NCI-H1092 treated with DMSO at 0.1 percent for 48 hours (cell line): ENCODE measurements at places on chromosomes 5 and 9.

DNA sequence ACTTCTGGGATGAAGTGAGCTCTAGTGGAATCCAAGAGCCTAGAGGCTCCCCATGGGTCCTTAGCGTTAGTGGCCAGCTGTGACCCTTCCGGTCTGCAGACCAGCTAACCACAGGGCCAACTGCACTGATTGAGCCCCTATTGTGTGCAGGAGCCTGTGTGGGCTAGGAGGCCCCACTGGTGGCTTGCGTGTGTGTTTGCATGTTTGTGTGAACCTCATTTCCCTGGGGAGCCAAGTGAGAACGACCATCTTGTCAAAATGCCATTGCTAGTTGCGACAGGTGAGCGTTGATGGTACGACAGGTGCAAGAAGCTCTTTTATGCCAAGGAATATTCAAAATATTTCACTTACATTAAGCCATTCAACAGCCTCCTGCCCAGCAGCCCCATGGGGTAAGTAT is 44.1 kb upstream of the ANKRD33B start:
- DNase-seq, result no peak

DNA sequence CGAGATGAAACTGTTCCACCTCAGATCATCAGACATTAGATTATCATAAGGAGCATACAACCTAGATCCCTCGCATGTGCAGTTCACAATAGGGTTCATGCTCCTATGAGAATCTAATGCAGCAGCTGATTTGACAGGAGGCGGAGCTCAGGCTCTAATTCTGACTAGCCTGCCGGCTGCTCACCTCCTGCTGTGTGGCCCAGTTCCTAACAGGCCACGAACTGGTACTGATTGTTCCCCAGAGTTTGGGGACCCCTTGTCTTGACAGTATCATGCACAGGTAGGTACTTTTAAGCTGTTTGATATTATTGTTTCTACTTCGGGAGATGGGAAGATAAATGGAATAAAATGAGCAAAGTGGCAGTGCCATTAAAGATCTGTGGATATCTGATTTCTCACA is 66.9 kb downstream of the ZCCHC7 start:
- DNase-seq, result no peak

DNA sequence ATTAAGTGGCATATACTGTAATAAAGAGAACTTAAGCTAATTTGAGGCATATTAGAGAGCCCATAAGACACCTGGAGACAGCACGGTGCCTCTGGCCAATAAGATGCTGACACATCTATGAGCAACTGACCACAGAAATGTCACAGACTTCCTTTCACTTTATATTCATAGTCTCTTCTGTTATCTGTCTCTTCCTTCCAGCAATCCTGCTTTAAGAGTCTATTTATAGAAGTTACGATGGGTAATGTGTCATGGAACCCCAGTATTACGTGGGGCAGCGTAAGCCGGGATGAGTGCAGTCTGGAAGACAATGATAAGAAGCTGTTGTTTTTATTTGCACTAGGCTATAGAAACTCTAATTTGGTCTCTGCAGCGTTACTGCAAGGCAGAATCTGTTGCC is 136.8 kb downstream of the CFAP90 start:
- no peak for DNase-seq

DNA sequence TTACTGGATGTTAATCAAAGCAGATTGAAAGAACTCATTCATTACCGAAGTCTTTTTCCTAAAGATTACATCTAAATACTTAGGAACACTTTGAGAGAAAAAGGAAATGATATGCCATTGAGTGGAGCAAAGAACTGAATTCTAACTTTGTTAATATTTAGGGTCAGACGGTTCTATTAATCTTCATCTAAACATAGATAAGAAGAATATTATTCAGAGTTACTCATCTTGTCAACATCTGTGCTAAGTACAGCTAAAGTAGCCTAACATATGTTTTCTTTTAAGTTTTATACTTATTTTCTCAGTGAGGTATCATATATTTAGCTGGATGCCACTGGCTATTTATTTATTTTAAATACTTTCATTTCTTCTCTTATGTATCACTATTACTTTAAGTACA is 1763.7 kb downstream of the EFNA5 start:
- no peak for DNase-seq

- no peak for DNase-seq
Observed at GRCh38 chr5:147675168-147675567, 107.4 kb downstream of the JAKMIP2 start.

DNA sequence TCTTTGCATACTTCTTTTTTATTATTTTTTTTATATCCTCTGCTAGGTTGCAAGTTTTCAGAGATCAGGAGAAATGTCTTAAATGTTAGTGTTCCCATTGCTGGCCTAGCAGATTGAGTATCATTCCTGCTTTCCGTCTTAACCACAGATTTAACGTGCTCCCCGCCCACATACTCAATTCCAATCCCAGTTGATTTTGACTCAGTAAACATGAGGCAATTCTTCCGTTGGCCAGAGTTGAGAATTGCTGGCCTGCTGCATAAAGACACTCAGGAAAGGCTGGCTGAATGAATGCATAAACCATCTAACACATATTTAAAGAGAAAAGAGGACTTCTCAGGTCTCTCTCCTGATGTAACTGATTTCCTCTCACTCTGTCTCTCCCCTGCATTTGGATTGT is 46.8 kb upstream of the PLPP6 start:
- DNase-seq, result no peak

GRCh38 chr5:108345541-108346171 is 36.2 kb downstream of the FBXL17 start:
- DNase-seq, result peak; percentile 21

- DNase-seq, result no peak
Observed at GRCh38 chr9:97761056-97761598, 64.0 kb upstream of the XPA start.

DNA sequence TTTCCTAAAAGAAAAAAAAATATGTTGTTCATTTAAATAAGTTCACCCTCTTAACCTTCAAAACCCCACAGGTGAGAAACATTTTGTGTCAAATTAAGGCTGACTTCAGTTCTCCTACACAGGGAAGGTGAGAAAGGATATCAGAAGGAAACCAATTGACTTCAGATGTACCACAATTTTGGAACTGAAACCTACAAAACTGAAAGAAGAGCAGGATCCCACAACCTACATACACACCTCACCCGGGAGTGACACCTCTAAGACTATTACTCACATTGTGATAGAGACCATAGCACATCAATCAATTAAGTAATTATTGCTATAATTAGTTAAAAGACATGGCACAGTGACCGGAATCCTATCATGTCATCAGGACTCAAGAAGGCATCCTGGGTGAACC is 47.0 kb downstream of the RASEF start:
- DNase-seq, result no peak

DNA sequence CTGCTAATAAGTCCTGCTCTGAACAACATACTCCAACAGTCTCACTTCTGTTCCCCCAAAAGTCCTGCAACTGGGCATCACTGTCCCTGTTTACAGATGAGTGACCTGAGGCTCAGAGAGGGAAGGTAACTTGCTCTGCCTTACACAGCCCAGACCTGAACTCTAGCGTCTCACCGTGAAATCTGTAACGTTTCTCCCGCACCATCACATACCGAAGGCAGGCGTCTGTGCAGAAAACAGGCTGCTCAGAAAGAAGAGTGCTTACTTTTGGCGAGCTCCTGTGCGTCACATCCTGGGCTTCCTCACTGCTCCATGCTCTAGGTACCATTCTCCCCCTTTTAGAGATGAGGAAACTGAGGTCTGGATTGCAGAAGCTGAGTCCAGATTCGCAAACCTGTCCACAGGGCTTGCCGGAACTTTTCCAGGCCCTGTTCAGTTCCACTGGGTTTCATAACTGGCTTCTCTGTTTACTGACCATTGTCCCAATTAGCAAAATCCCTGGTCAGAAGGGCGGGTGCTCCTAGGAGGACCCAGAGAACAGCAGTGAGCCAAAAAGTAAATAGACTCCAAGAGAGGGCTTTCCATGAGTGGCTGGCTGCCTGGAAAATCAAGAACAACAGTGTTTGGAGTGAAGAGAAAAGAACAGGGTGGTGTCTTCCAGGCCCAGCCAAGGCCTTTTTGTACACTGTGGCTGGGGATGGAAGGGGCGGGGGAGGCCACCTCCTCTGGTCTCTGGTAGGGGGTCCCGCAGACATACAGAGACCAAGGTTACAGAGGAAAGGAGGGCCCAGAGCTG is 27.1 kb downstream of the GSN start:
- no peak for DNase-seq

DNA sequence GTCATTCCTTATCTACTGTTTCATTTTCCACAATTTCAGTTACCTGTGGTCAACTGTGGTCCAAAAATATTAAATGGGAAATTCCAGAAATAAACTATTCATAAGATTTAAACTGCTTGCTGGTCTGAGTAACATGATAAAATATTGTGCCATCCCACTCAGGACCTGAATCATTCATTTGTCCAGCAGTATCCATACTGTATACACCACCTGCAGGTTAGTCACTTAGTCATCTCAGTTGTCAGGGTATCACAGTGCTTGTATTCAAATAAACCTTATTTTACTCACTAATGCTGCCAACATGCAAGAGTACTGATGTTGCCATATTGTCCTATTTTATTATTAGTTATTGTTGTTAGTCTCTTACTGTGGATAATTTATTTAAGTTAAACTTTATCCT is 139.7 kb downstream of the FBXO4 start:
- no peak for DNase-seq

DNA sequence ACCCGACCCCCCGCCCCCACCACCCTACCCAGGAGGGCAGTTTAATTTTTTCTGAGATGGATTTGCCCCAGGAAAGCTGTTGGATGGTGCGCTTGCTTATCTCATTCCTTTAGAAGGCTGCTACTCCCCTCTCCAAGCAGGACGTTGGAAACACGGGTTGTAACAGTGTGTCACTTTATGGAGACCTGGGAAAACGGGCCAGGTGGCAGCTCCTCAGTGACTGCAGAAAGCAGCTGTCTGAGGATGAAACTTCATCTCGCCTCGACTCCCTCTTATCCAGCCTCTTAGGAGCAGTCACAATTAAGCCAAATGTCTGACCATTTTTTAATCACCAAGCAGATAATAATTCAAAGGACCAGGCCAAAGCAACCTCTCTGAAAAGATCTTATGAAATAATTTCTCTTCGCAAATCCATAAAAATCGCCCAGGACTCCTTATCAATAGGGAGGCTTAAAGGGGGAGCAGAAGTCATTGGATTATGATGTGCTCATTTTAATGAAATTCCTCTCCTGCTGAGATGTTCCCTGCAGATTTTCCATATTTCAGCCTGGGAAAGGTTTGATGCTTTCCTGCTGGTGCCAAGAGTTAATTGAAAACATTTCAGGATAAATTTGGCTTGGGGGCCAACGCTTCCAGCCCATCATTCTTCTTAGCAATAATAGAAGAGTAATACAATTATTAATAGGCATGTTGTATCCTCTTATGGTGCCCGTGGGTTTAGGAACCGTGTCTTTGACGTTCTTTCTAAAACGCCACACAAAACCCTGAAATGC is 26.0 kb downstream of the GAS1 start:
- no peak for DNase-seq

DNA sequence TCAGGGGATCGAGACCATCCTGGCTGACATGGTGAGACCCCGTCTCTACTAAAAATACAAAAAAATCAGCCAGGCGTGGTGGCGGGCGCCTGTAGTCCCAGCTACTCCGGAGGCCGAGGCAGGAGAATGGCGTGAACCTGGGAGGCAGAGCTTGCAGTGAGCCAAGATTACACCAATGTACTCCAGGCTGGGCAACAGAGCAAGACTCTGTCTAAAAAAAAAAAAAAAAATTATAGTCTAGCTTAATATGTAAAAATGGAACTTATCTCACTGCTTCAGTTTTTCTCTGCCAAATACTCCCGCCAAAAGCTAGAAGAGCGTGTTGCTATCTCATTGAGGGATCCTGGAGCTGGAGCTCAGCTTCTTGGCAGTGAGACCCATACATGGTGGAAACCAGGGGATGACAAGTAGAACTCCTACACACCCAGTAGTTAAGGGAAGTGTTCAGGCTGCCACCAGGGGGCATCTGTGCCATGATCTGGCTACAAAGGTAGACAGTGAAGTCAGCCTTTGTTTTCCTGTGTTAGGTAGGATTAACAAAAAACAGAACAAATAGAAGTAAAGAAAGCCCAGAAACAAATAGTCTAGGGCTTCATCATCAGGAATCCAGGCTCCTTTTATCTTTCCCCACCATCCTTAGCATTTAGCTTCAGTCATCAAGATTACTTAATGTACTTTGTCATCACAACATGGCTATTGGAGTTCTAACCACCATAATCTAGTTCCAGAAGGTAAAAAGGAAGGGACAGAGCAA is 33.6 kb upstream of the GLIPR2 start:
- peak; percentile 87 for DNase-seq

- DNase-seq, result no peak
Observed at GRCh38 chr5:133891390-133891789, 77.0 kb downstream of the C5orf15 start.

- peak; percentile 21 for DNase-seq
Observed at GRCh38 chr9:18666986-18667772, 193.2 kb downstream of the ADAMTSL1 start.

DNA sequence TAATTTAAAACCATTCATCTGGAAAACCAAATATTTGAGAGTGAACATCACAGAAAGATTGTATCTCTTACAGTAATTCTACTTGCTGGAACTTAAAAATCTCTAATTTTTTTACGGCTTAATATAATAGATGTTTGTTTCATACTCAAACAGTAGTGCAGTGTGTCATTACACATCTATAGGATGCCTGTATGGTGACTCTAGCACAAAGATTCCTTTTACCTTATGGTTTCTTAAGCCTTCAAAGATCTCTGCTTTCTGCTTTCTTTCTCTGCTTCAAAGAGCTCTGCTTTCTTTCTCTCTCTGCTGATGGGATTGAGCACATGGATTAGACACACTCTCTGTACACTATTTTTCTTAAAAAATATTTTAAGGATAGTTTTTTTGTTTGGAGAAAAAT is 374.0 kb upstream of the CDH9 start:
- no peak for DNase-seq

- DNase-seq, result no peak
Observed at GRCh38 chr9:70409800-70410199, 4.7 kb downstream of the KLF9 start.

- no peak for DNase-seq
Observed at GRCh38 chr9:134402182-134402581, 75.9 kb downstream of the RXRA start.

DNA sequence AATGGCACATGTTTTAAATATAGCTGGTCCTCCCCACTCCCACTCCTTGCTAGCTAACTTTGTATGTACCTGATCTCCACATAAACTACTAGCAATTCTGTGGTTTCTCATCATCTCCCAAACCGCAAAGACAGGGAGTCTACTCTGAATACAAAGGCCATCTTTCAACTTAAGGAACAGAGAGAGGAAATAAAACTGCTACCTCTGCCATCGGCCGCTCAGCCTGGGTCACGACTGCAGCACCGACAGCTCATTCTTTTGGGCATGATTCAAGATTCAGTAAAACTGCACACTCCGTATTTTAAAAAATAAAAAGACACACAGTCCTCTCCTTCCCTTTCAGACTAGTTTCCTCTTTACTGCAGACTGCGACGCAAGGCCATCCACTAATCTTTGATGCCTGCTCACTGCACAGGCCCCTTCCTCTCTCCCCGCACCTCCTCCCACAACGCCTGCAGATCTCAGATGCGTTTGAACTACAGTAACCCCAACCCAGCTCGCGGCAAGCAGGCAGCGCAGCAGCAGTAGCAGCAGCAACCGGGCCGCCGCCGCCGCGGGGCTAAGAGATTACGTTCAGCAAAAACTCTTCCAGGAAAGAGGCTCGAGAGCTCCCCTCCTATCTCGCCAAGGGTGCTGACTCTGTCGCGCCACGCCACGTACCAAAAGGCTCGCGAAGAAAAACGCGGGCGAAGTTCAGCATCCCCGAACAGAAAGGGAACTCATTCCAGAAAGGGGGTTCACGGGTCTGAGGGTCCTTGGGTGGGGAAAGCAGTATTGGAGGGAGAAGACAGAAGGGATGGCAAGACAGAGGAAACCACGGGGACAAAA is 1.5 kb downstream of the RNF145 start:
- DNase-seq, result peak; percentile 62
